ENCODE measurements at places on chromosomes 13 and 19.

DNA sequence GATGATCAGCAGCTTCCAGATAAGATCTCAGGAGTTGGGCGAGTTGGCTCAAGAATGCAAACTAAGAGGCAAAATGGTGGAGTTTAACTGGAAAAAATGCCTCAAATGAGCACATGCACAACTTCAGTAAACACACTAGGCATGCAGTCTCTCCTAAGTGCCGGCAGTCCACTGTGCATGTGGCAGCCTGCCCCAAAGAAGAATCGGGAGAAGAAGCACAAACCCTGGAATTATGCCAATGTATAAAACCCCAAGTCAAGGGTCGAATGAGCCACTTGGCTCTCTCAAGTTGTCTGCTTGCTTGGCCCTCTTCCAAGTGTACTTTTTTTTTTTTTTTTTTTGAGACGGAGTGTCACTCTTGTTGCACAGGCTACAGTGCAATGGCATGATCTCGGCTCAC, 53.3 kb upstream of the SLITRK1 start:
- DNase-seq = no peak

GRCh38 chr19:43765109-43765876, 10.5 kb upstream of the SMG9 start:
- DNase-seq = peak; percentile 44

GRCh38 chr13:26324867-26325266, 70.9 kb downstream of the CDK8 start:
- no peak for DNase-seq

GRCh38 chr13:41916173-41916954, 44.5 kb downstream of the VWA8 start:
- no peak for DNase-seq

All from thoracic aorta (tissue), 2 donors.